ENCODE measurements at places on chromosomes 4 and X. TPM values are rescaled to one million over a fixed set of nuclear protein-coding genes. Genes with fewer than 3 reads are reported as not detected.

The FGFR3 gene
- polyA plus RNA-seq = 18.6 TPM

DNA sequence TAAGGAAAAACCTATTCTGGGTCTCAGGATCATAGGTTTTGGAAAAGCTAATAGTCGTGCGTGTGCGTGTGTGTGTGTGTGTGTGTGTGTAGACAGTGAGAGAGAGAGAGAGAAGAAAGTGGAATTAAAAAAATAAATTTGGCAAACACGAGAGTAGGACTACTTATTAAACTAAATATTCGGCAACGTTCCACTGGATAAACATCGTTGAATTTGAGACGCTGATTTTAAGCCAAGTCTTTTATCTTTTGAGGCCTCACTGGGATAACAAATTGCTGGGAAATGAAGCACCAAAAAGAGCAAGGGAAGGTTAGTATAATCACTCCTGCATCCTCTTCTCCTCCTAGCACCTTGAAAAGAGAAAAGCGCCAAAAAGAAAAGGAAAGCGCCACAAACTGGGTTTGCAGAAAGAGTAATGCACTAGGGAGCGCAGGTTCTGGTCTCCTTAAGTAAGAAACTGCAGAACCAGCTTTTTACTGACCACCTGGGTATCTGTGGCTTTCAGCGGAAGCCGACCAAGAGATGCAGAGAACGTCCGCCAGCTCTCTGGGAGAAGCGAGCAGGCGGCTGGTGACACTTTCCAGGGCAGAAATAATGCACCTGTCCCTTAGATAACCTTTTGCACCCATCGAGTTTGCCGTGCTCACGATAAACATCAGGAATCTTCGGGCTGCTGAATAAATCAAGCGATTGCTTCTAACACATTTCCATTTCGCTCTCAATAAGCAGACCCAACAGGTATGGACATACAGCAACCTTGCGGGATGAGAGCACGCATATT lies 3.4 kb downstream of the ATOH1 start:
- H3K4me1 ChIP-seq = peaks cover 15% of the 10 kb centered on the region
- no peak overlapping the region for H3K27ac ChIP-seq

DNA sequence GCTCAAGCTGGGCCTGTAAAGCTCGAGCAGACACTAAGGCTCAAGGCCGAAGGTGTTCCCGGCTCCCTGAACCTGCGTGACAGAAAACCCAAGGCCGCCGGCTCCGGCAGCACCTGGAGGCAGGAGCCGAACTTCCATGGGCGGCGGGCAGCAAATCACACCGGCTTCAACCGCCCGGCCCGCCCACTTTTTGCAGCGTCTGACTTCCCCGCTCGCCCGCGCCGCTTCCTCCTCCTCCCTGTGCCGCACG lies 940 bp upstream of the NSD2 start:
- H3K27me3 ChIP-seq = peaks cover 18% of the 10 kb centered on the region
- H3K4me1 ChIP-seq = no peaks in the 10 kb centered on the region
- peak overlapping the region; percentile 38 for H3K4me3 ChIP-seq
- H3K27ac ChIP-seq = peak overlapping the region; percentile 76

GRCh38 chrX:28550331-28550872 lies 36.8 kb upstream of the IL1RAPL1 start:
- no peaks in the 10 kb centered on the region for H3K27me3 ChIP-seq
- no peaks in the 10 kb centered on the region for H3K36me3 ChIP-seq
- H3K27ac ChIP-seq = no peak overlapping the region
- H3K4me3 ChIP-seq = no peak overlapping the region
